GM03348 (cell line): ENCODE measurements at places on chromosomes 1 and 21.

- DNase-seq = peak; percentile 58
Measured at GRCh38 chr1:111030590-111030989, 66.9 kb upstream of the LRIF1 start.

GRCh38 chr1:30719406-30720270 is 3.7 kb downstream of the MATN1 start:
- DNase-seq = no peak

GRCh38 chr1:243848858-243849420 is 1.1 kb downstream of the AKT3 start:
- peak; percentile 74 for DNase-seq

- DNase-seq = no peak
Measured at GRCh38 chr1:150118716-150119115, 31.0 kb upstream of the PLEKHO1 start.

GRCh38 chr21:41373253-41373652 is 11.4 kb downstream of the MX2 start:
- DNase-seq = no peak

- no peak for DNase-seq
Measured at GRCh38 chr1:66258404-66259105, 275.4 kb upstream of the SGIP1 start.

DNA sequence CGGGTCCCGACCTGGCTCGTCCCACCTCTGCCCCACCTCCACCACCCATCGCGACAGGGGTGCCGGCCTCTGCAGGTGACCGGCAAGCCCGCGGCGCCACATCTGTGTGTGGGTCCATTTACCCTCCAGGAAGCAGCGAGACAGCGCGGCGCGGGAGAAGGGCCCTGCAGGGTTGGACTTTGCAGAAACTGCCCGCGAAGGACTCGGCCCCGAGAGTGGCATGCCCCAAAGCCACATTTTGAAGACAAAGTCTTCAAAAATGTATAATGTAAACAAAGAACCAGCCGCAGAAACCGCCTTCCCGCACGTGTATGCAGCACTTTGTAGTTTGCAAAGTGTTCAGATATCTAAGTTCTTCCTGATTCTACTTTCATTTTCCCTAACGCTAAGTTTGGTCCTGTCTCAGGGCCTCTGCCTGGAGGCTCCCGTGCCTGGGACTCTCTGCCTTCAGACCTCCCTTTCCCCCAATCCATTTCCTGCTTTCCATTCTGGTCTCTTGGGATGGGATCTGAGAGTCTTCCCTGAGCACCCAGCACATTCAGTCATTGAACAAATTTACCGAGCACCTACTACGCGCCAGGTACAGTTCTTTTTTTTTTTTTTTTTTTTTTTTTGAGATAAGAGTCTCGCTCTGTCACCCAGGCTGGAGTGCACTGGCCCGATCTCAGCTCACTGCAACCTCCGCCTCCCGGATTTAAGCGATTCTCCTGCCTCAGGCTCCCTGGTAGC is 524 bp upstream of the TMCO4 start:
- peak; percentile 77 for DNase-seq

- DNase-seq = no peak
Measured at GRCh38 chr1:183730886-183731573, 73.9 kb upstream of the RGL1 start.

DNA sequence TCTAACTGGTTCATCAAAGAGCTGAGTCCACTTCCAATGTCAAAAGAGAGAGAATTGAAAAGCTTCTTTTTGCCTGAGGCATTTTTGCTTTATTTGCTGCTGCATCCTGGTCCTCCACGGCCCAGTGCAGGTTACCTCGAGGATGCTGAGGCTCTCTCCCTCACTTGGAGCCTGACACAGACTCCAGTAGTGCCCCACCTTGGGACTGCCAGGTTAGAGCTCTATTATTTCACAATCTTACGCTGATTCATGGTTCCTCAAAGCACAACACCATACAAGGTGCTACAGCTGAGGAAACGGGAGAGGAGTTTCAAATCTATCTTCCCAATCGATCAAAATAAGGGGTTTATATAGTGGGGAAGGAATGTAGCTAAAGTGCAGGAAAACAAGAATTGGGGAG is 13.6 kb upstream of the PLPPR4 start:
- DNase-seq = no peak

- DNase-seq = no peak
Measured at GRCh38 chr1:171139890-171140289, 45.2 kb upstream of the FMO2 start.

DNA sequence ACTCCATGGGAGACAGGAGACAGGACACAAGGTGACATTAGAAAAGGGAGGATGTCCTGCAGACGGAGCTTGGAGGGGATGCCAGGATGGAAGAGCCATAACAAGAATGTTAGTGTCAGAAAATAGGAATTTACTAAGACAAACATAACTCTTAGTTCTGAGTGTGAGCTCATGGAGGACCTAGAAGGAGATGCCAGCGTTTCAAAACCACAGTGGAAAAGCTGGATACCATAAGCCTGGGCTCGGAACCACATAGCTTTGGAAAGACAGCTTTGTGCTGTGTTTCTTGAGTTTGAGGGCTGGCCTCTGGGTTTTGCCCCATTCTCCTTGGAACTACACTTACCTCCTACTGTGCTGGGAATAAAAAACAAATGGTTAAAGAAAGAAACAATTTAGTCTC is 128.4 kb downstream of the S1PR1 start:
- peak; percentile 21 for DNase-seq

GRCh38 chr1:10085076-10085475 is 52.3 kb downstream of the UBE4B start:
- DNase-seq = no peak

GRCh38 chr1:86530211-86530845 is 16.6 kb upstream of the CLCA4 start:
- DNase-seq = no peak

DNA sequence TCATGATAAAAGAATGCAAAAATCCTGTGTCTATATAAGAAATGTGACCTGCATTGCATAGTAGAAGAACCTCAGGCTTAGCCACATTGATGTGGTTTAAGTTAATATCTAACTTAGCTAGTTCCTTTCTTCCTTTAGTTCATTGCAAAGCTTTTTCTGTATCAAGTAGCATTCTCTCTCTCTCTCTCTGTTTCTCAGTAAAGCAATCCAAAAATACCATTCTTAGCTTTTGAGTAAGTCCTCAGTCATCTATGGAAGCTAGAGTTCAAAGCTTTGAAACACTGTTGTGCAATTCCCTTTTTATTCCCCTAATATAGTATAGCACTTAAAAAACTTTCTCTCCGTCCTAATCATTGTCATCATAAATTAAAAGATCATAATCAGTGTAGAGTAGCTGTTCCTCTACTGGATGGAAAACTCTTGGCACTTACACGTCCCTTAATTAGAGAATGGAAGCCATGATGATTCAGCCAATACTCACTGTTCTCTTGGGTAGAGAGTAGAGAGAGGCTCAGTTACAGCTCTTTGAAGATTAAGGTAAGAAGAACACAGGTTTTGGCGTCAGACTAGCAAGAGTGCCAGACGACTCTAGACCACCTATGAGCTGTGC is 350.3 kb upstream of the LYPLAL1 start:
- peak; percentile 66 for DNase-seq

- no peak for DNase-seq
Measured at GRCh38 chr1:24504560-24504959, 1.9 kb downstream of the RCAN3 start.

DNA sequence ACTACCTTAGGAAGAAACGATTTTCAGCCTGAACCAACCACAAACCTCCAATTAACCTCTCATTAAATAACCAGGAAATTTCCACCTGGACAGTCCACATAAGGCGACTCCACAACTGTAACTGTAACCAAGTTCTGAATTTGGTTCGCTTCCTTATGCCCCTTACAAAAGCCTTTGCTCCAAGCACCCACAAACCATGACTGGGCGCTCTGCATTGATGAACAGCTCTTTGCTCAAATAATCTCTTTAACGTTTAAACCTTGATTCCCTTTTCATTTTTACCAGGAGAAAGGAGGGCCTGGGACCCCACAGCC is 38.2 kb upstream of the ZNF124 start:
- no peak for DNase-seq

DNA sequence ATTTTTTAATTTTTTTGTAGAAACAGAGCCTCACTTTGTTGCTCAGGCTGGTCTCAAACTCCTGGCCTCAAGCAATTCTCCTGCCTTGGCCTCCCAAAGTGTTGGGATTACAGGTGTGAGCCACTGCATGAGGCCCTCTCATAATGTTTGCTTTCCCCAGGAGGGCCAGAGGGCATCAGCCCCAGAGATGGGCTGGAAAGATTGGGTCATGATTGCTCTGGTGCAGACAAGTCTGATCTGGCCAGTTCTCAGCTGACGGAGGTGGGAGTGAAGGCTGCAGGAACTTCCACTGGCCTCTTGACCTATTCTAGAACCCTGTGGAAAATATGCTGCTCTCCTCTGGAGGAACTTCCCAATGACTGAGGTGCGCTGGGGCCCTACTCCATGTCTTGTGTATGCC is 43.4 kb upstream of the RD3 start:
- DNase-seq = no peak

- DNase-seq = no peak
Measured at GRCh38 chr1:39668111-39668510, 3.8 kb downstream of the NT5C1A start.

DNA sequence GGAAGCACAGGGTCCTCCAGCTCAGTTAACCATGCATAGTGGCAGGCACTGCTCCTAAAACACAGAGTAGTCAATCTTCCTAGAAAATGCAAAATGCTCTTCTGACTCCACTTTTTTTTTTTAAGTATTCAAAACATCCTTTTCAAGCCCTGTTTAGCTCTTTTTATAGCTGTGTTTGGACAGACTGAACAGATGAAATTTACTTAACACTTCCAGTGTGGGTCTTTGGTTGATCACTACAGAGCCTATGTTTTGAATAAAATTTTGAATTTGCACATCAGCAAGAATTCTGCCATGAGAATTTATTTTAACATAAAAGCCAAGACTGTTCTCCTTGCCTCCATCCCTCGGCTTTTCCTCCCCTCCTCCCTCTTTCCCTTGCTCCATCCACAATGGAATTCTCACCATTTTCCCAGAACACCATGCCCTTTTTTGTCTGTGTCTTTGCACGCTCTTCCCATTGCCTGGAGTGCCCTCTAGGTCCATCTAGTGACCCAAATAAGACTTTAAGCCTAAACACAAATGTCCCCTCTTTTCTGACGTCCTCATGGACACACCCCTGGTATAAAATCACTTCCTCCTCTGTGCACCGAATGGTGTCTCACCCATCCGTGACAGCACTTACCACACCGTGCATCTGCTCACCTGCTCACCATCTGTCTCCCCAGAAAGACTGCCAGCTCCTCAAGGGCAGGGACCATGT is 24.0 kb upstream of the CPT2 start:
- peak; percentile 77 for DNase-seq

- DNase-seq = no peak
Measured at GRCh38 chr21:44583089-44583799, 2.8 kb upstream of the KRTAP10-5 start.

- DNase-seq = no peak
Measured at GRCh38 chr1:231107600-231108326, 54.1 kb upstream of the TRIM67 start.

DNA sequence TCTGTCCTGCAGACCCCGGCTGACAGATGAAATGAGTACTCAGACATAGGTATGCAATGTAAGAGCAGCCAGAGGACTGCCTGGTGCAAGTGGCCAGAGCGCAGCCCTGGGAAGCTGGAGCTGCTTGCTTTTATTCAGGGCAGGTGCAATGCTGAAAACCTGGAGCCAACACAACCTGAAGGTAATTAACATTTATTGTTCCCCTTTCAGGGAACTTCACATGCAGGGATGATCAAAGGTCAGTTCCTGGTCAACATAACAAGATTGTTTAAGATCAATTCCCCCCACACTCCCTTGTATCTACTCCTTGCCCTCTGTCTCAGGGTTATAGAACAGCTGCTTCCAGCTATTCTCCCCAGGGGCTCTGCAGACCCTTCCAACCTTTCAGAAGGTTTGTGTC is 48.7 kb upstream of the PRELP start:
- no peak for DNase-seq
